CD4-positive, alpha-beta memory T cell (primary cell): ENCODE measurements at places on chromosomes 13 and 19.

DNA sequence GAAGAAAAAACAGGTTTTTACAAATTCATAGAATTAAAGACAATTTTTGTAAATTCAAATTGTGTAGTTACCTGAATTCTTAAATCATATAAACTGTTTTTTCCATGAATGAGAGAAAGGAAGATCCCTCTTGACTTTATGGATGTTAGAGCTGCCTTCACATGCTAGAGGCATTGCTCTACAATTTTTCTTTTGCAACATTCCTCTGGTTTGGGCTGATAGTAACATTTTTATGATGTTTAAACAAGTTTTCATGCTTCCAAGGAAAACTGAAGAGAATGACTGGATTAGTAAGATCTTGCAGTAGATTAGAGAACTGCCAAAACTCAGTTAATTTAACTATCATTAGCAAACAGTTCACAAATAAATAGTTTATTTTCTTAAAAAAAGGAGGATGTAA lies 250.6 kb downstream of the GPC6 start:
- no peak for DNase-seq

DNA sequence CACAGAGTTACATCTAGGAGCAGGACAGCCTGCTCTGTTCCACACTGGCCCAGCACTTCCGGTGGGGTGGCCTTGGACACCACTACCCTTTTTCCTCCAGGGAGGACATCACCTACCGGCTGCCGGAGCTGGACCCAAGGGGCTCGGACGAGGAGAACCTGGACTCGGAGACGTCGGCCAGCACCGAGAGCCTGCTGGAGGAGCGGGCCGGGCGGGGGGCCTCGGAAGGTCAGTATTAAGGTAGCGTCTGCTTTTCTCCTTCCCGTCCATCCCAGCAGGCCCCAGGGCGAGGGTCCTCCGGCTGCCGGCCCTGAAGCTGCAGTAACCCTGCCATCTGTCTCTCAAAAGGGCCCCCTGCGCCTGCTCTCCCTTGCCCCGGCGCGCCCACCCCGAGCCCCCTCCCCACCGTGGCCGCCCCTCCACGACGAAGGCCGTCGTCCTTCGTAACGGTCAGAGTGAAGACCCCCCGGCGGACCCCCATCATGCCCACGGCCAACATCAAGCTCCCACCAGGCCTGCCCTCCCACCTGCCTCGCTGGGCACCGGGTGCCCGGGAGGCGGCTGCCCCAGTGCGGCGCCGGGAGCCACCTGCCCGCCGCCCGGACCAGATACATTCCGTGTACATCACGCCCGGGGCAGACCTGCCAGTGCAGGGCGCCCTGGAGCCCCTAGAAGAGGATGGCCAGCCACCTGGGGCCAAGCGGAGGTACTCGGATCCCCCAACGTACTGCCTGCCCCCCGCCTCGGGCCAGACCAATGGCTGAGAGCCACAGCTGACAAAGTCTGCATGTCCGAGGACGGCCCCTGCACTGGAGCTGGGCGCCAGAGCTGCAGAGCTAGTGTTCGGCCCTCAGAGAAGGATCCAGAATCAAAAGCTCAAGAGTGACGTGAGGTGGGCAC lies 3.4 kb upstream of the USE1 start:
- no peak for DNase-seq

GRCh38 chr13:72638059-72638815 lies 89.2 kb downstream of the MZT1 start:
- no peak for DNase-seq

- no peak for DNase-seq
These were observed 64.9 kb upstream of the MED4 start for GRCh38 chr13:48159826-48160225.

DNA sequence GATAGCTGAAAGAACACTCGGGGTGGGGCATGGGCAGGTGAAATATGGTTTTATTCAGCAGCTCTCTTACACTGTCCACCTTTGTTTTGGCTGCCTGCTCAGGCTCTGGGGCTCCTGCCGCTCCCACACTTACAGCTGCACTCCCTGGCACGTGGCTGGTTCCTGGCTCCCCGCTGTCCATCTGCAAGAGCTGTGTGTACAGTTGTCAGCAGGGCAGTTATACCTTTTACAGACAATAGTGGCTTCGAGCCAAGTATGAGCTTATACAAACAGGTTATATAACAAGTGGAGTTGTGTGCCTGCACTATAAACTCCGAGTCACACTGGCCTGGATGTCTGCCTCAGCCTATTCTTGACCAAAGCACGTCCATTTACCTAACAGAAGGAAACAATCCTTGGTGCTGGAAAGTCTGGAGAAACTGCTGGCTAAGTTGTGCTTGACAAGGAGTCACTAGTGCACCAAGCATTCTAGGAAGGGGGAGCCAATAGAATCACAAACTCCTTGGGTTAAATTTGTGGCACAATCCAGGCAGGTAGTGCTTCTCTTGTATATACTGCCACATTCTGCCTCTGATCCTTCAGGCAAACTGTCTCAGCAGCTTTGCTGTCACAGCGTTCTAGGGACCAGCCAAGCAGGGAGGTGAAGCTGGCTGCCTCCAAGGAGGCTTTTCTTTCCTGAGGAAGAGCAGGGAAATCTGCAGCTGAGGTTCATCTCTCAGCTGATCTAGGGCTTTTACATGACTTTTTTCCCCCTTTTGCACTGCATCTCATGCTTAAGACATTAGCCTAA lies 68.2 kb downstream of the NHLRC3 start:
- no peak for DNase-seq

DNA sequence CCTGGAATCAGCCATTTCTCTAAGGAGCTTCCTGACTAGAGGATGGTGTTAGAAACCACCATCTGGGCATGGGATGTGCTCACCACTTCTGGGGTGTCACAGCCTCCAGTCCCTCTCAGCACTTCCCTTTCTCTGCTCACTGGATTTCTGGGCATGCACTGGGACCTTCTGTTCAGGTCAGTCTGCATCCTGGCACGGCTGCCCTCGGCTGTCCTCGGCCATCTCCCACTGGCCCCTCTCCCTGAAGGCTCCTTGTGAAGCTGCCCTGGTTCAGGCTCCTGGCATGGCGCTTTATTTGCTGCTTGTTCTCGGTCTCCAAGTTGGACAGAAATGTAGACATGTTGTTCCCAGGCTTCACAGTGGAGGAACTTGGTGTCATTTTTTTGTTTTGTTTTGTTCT lies 60.0 kb downstream of the TEX29 start:
- no peak for DNase-seq

DNA sequence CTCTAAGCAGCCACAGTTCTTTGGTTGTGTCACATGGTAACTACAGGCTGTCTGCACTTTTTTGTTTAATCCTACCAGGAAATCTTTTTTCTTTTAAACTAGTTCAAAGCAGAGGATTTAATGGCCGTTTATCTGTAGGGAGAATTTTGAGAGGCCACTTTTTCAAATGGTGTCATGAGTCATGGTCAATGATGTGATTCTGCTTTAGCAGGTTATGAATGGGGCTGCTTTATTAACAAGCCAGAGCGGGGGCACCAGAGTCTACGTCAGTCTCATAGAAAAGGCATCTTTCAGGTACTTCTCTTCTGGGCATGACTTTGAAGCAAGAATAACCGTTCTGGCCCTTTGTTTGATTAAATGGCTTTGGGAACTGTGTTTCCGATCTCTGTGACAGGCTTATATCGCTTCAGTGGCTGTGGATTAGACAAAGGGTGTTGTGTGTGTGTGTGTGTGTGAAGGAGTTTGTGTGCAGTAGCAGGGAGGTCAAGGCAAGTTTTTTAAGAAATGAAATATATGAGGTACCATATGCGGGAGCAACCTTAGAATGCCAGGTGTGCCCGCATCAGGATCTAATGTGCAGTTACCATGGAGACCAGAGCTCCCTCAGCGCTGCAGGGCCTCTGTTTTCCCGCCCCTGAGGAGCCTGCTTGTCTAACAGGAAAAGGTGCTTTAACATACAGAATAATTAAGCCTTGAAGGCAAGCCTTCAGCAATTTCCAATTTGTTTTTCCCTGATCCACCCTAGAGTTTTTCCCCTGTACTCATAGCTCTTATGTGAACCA lies 120.5 kb downstream of the KATNAL1 start:
- DNase-seq: no peak

DNA sequence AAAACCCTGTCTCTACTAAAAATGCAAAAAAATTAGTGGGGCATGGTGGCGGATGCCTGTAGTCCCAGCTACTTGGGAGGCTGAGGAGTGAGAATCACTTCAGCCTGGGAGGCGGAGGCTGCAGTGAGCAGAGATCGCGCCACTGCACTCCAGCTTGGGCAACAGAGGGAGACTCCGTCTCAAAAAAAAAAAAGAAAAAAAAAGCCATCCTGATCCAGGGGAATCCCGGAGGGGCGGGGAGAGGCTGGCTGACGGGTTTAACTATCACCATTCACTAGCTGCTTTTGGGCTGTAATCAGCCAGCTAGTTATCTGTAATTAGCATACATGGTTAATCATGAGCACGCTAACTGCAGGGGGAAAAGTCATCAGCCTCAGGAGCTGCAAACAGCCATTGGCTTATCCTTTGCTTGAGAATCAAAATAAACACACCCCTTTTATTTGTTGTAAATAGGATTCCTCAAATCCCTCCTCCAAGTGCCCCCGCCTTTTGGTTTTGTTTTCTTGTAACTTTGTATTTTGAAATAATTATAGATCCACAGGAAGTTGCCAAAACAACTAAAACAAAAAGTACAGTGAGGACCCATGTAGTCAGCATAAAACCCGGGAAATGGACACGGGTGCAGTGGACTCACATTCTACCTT lies 9.6 kb downstream of the FSD1 start:
- no peak for DNase-seq

GRCh38 chr13:75178436-75178835 lies 303.5 kb downstream of the TBC1D4 start:
- DNase-seq: no peak

DNA sequence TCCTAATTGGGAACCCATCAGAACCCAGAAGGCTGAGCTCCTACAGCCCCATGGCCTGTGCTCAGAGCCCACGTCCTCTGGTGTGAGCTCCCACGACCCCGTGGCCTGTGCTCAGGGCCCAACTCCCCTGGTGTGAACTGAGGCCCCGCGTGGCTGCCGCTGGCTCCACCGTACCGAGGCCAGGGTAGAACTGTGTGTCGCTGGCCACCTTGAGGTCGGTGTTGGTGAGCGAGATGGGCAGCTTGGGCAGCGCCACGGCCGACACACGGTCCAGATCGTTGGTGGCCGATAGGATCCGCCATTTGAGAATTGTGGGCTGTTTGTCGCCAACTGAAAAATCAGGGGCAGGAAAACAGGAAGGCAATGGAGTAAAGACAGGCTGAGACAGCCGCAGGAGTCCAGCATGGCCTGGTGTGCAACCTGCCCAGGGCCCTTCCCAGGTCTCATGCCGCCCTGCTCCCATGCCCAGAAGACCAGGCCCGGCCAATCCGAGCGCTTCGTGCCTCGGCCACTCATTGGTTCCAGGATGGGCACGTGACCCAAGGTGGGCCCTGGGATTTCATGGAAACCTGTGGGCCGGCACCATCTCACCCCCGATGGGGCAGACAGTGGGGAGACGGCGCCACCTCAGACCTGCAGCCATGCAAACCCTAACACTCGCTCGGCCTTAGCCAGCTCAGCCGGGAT lies 11.5 kb downstream of the MED16 start:
- no peak for DNase-seq

- no peak for DNase-seq
These were observed 574 bp downstream of the CYP2S1 start for GRCh38 chr19:41193430-41194156.

- DNase-seq: no peak
These were observed 92.7 kb downstream of the LHFPL6 start for GRCh38 chr13:39510316-39510695.

DNA sequence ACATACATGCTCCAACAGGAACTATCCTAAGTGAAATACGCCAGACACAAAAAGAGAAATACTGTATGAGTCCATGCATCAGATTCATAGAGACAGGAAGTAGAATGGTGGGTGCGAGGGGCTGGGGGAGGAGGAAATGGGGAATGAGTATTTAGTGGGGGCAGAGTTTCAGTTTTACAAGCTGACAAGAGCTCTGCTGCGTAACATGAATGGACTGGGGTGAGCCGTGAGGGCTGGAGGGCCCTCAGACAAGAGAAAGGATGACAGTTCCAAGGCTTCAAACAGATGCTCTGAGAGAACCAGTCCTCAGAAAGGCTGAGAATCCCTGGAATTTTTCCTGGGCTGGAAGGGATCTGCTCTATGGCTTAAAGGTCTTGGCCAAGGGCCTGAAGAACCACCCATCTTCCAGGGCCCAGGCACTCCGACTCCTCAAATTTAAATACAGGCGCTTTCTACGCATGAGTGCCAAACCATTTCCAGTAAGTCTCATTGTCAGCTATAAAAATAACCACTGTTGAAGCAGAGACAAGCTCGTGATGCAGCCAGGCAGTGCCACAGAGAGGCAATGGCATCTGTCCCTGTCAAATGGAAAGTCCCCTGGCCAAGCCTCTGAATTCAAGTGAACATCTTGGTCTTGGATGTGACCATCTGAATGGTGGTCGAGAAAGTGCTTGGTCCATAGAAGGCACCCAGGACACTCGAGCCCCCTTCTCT lies 17.5 kb downstream of the KLF2 start:
- DNase-seq: peak; percentile 41
